ENCODE measurements at places on chromosomes 5 and 9. TPM values are rescaled to one million over a fixed set of nuclear protein-coding genes. Genes with fewer than 3 reads are reported as not detected.

SPATA31A1 gene
- total RNA-seq = not detected

CER1 gene
- not detected for total RNA-seq

CRAT gene
- total RNA-seq = 37.9 TPM

ITK gene
- total RNA-seq = not detected

F2RL2 gene
- 0.66 TPM for total RNA-seq

GPX3 gene
- 6.3 TPM for total RNA-seq

NMRK1 gene
- total RNA-seq = 32.9 TPM

FBP2 gene
- not detected for total RNA-seq

NUTM2F gene
- not detected for total RNA-seq

ANKRD33B gene
- 7.6 TPM for total RNA-seq

PAIP2 gene
- 74.3 TPM for total RNA-seq

ENG gene
- total RNA-seq = 46.5 TPM

TXNDC8 gene
- total RNA-seq = not detected

FOXD4L3 gene
- total RNA-seq = not detected

DOCK8 gene
- total RNA-seq = 0.78 TPM

CAVIN4 gene
- total RNA-seq = 1.4 TPM

RNF180 gene
- total RNA-seq = 5.0 TPM

SPATA31C1 gene
- not detected for total RNA-seq

SETD9 gene
- total RNA-seq = 15.6 TPM

CXCL14 gene
- total RNA-seq = not detected

C5orf52 gene
- not detected for total RNA-seq

CATSPER3 gene
- total RNA-seq = not detected

HAND1 gene
- total RNA-seq = 0.07 TPM

RPP25L gene
- total RNA-seq = 22.4 TPM

BTNL3 gene
- not detected for total RNA-seq

GARNL3 gene
- 3.1 TPM for total RNA-seq

DMRT3 gene
- not detected for total RNA-seq

MEGF9 gene
- total RNA-seq = 27.4 TPM

FAF2 gene
- total RNA-seq = 37.9 TPM

RACK1 gene
- total RNA-seq = 8,367 TPM

CKS2 gene
- 275 TPM for total RNA-seq

PCDHB7 gene
- 0.40 TPM for total RNA-seq

DAB2 gene
- total RNA-seq = 100 TPM

CCDC69 gene
- 8.2 TPM for total RNA-seq

WDR38 gene
- 0.07 TPM for total RNA-seq

PCDHB15 gene
- total RNA-seq = 0.95 TPM

CD274 gene
- 44.7 TPM for total RNA-seq

GABRB2 gene
- not detected for total RNA-seq

CAMK2A gene
- total RNA-seq = not detected

STKLD1 gene
- 0.81 TPM for total RNA-seq

SLC25A2 gene
- total RNA-seq = 0.32 TPM

GNE gene
- 18.9 TPM for total RNA-seq

SOHLH1 gene
- total RNA-seq = not detected

PCDHGC3 gene
- total RNA-seq = 14.7 TPM

TCF7 gene
- total RNA-seq = 0.07 TPM

C5orf34 gene
- 4.2 TPM for total RNA-seq

GADD45G gene
- 0.33 TPM for total RNA-seq

DNAH5 gene
- total RNA-seq = 0.49 TPM

PCYOX1L gene
- 19.4 TPM for total RNA-seq

FAT2 gene
- total RNA-seq = under 0.01 TPM

APBA1 gene
- 7.1 TPM for total RNA-seq

DDX4 gene
- not detected for total RNA-seq

AUH gene
- 8.8 TPM for total RNA-seq

KCNV2 gene
- total RNA-seq = not detected

CDC20B gene
- 0.07 TPM for total RNA-seq

GDA gene
- total RNA-seq = not detected

ANKRD18B gene
- 3.9 TPM for total RNA-seq

ADGRV1 gene
- 0.04 TPM for total RNA-seq

EGFLAM gene
- total RNA-seq = 0.59 TPM
